ENCODE measurements at places on chromosomes 7 and 10.

DNA sequence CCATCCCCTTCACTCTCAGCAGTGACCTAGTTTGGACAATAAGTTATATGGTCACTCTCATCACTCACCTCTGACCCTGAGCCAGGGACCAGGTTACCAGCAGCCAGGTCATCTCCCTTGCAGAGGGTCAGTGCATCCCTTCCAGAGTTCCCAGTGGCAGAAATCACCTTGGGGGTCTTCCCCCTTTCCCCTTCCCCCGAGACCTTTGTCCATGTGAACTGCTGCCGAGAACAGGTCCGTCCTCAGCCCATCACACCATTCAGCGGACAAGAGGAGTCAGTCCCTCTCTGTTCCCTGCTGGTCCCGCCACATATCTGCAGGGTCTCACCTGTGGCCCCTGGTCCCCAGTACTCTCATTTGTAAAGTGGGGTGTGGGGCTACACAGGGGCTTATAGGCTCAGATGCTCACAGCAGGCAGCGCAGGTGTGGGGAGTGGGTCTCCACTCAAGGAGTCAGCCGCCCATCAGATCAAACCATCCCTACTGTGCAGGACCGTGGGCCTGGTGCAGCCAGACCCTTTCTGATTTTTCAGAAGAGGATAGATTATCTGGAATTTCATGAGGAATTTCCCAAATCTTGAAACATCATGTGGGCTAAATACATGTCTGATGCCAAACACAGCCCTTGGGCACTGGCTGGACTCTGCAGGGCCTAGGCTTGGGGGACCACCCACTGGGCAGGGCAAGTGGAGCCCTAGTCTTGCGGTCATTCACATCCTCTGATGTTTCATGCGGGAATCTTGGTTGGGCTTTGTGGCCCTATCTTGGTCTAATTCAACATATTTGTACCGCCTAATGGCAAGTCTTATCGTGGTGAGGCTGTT is 6.5 kb downstream of the DEPP1 start:
- no peak for DNase-seq

GRCh38 chr7:133795068-133795665 is 332.0 kb upstream of the LRGUK start:
- DNase-seq = no peak

- no peak for DNase-seq
Measured at GRCh38 chr10:117272195-117273076, 31.5 kb downstream of the SLC18A2 start.

DNA sequence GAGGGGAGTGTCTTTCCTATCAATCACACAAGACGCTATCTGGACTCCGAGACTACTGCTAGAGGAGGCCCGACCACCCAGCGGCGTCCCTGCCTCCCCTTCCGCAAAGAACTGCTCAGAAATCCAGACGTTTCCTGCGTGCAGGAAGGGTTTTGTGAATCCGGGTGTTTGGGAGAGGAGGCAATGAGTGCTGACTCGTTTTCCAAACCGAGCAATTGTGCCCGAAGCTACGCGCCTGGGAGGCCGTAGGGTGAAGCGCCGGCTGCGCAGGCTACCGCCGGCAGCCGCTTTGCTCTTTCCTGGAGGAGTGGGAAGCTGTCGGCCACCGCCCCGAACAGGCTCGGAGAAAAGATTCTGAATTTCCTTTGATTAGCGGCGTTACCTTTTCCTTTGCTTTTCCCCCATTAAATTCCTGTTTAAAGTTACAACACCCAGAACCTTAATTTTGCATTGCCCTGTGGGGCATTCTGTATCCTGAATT is 5.3 kb downstream of the VAX1 start:
- DNase-seq = no peak

DNA sequence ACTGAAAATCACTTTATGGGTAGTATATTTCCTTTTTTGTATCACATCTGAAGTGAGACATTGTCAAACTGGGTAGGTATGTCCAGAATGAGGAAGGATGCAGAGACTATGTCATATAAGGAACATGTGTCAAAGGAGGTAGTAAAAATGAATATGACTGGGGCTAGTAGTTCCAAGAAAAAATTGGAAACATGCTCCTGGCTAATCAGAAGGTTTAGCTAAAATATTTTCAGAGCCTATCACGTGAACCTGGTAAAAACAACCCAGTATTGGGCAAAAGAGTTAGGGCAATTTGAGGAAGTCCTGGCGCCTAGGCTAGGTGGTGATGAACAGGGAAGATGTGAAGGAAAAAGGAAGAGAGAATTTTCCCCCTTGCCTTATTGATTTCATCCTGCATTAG is 26.4 kb downstream of the ENTPD1 start:
- no peak for DNase-seq
